ENCODE measurements at places on chromosomes 6 and 20. TPM values are rescaled to one million over a fixed set of nuclear protein-coding genes. Genes with fewer than 3 reads are reported as not detected.

The BPIFB4 gene
- total RNA-seq: not detected

The KCNK17 gene
- not detected for total RNA-seq

The OTOR gene
- not detected for total RNA-seq

The IL20RA gene
- total RNA-seq: 2.1 TPM

Measured in mesothelial cell of epicardium (in vitro differentiated cells).